ENCODE measurements at places on chromosomes 7 and 10.

GRCh38 chr7:135879233-135879632 lies 97.9 kb downstream of the MTPN start:
- DNase-seq: peak; percentile 23

DNA sequence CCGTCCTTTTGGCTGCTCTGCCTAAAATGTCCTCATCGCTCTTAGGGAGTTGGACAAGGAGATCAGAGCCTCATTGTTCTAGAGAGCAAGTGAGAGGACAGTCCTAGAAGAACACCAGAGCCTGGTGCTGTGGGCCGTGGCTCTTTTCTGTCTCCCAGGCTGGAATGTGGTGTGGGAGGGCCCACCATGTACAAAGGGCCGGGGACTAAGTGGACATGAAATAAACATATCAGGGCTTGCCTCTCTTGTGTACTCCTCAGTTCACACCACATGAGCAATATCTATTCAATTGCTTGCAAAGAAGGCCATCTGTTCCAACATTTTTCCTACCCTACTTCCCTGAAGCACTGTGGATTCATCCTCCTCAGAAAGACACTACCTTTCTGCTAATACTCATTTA lies 510.4 kb downstream of the SUGCT start:
- no peak for DNase-seq

GRCh38 chr10:79409726-79410085 lies 35.7 kb downstream of the ZCCHC24 start:
- no peak for DNase-seq

- no peak for DNase-seq
These were observed 336.9 kb upstream of the C7orf33 start for GRCh38 chr7:148253629-148254028.

GRCh38 chr7:128352153-128352537 lies 8.4 kb upstream of the RBM28 start:
- no peak for DNase-seq

GRCh38 chr10:106815427-106816043 lies 349.0 kb downstream of the SORCS1 start:
- no peak for DNase-seq

DNA sequence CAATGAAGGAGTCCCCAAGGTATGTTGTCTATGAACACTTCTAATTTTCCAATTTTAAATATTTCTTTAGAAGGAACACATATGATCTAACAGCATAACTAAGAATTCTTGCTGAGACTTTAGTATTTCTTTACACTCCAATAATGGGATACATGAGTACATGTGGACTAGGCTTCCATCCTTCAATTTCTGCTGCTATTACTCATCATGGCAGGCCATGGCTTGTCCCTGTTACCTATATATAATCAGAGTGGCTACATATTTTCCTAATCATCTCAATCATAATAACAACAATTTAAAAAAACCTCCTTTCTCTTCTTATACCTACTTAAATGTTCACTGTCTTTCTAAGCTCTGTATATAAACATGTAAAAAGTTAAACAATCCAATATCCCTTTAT lies 60.3 kb upstream of the TAC1 start:
- DNase-seq: no peak

DNA sequence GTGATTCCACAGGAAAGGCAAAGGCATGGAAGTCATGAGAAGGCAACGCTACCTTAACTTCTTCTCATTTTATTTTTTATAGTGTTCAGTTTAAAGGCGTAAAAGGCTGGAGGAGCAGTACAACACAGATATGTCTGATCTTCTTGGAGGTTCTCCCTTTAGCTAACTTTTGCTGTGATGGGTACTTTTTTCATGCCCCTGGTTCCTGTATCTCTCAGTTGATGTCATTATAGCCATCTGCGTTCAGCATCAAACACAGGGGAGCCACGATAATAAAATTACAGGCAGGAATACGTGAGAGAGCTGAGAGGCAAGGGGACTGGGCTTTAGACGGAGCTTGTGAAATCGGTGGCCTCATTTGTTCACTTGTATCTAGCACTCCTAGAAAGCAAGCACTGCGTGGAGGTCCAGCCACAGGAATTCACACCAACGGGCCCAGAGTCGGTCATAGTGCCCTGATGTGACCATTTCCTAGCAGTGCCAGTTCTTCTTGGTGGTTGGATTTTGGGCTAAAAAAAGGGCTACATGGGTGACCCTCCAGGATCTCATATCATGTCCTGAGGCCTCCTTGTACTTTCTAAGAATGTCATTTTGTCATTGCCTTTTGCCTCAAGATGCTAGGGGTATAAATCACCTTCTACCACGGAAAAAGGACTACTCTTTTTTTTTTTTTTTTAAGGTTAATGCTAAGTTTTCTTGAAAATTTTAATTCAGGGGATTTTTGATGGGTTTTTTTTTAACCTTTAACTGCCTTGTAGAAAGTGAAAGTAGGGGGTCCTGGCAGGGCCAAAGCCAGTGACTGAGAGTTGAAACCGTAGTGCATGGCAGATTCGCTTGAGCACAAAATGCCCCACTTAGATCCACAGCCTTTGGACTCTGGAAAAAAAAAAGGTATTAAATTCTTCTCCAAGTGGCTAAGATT lies 191.5 kb downstream of the CELF2 start:
- no peak for DNase-seq

DNA sequence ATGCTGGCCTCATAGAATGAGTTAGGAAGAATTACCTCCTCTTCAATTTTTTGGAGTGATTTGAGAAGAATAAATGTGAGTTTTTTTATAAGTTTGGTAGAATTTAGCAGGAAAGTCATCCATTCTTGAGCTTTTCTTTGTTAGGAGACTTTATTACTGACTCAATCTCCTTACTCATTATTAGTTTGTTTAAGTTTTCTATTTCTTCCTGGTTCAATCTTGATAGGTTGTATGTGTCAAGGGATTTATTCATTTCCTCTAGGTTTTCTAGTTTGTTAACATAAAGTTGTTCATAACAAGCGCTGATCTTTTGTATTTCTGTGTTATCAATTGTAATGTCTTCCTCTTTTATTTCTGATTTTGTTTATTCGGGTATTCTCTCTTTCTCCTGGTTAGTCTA lies 47.4 kb downstream of the BICC1 start:
- no peak for DNase-seq

DNA sequence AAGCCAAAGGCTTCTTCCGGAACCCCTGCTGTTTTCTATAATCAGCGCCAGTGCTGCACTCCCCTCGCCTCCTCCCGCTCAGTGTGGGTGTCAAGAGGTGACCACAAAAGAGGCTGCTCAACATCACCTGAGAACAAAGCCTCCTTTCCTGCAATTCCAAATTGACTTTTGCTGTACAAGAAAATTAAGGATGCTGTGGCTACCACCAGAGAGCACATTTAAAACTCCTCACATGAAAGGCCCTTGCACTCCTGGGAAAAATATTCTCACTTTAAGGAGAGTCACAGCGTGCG lies 96.4 kb downstream of the HIPK2 start:
- no peak for DNase-seq

Data from HS-27A (cell line).